Stimulated activated CD4-positive, alpha-beta T cell treated with anti-CD3 and anti-CD28 coated beads, Interleukin-1b, Interleukin-23, amount 100 ng/mL, for 48 hours (primary cell): ENCODE measurements at places on chromosomes 6 and 20.

GRCh38 chr6:143293523-143293922, 157.0 kb downstream of the ADAT2 start:
- no peak for DNase-seq

- no peak for DNase-seq
These were observed 74.7 kb upstream of the TNFAIP3 start for GRCh38 chr6:137792160-137793033.

- DNase-seq, result no peak
These were observed 574.2 kb downstream of the KHDRBS2 start for GRCh38 chr6:61711849-61712248.

- no peak for DNase-seq
These were observed 20.6 kb downstream of the CDC5L start for GRCh38 chr6:44407951-44408670.

DNA sequence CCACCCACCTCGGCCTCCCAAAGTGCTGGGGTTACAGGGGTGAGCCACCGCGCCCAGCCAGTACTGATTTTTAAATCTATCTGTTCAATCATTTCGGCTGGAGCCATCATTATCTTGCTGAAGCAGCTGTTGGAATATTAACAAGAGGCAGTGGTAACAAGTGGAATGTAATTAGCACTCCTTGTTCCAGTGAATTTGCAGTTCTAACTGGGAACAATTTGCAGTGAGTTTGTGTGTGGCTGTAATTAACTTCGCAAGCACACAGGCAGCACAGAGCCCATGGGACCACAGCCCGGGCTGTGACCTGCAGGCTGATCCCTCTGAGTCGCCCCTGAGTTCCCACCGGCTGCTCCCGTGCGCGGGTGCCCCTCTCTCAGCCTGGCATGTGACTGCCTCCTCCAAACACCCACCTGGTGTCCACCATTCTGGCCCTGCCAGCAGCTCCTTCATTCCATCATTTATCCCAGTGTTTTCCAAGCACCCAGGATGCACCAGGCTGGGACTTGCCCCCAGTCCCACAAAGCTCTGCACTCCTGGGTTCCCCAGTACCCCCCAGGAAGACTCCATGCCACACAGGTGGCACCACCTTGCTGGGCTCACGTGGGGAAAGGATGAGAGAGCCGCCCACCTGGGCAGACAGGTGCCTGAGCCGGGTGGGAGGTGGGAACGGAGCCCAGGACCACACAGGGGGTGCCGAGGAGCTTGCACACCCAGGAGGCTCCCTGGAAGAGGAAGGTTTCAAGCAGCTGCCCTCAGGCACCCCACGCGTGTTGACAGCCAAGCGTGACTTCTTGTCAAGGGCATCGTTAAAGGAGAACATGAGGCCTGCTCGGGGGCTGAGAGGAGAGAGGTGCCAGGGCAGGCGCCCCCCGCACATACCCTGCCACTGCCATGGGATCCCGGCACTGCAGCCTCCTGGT, 75.2 kb downstream of the YTHDF1 start:
- DNase-seq, result no peak

DNA sequence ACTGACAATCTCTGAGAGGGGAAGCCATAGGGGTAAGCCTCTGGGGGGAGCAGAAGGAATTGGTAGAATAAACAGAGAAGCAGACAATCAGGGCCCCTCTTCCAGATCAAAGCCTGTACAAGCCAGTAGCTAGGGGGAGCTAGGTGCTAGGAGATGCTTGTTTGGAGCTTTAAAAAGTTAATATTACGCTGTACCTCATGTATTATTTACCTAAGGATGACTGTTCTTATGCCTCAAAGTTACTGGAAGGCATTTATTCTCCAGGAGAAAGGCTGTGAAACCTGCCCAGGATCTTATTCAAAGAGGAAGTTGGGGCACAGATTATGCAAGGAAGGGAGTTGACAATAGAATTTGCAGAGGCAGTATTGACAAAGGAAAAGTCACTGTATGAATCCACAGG, 111.8 kb upstream of the SLC35F1 start:
- no peak for DNase-seq

- no peak for DNase-seq
These were observed 158.2 kb upstream of the IMPG1 start for GRCh38 chr6:76230711-76231110.

DNA sequence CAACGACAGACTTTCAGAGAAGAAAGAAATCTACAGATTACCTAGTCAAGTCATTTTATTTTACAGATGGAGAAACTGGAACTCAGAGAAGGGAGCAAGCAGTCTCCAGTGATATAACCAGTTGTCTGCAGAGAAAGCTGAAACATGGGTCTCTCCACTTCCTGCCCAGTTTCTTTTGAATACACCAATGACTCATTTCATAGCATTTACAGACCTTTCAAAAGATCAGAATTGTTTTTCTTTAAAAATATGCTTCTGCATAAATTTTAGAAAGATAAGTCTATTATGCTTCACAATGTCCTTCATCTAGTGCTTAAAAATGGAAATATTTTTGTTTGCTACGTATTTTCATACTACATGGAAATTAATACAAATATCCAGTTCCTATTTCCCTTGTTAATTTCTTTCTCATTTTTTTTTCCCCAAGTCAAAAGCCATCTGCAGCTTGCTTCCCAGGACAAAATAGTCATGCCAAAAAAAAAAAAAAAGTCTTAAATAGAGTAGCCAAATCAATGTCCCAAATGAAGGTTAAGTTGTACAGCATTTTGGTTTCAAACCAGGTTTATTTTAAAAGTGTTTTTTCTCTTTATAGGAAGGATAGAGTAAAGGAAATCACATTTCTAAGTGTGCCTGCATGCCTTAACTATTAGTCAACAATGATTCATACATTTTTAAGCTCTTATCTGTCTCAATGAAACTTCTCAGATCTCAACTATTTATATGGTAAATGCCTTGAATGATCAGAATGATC, 36.9 kb downstream of the ARHGAP18 start:
- DNase-seq, result no peak
